ENCODE measurements at places on chromosomes 4 and X.

DNA sequence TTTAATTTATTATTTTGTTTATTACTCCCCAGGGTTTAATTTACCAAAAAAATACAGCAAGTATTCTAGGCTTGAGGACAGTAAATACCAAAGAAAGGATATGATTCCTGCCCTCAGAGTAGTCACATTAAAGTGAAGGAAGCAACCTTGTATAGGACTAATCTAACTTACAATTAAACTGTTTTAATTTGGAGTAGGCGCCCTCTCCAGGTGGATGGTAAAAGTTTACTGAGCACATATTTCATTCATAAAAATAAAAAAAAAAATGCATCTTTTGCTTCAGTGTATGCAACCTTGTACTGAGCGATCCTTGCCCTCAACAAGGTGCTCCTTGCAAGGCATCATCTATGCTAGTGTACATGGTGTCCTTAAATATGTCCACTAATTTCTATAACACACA lies 72.0 kb upstream of the MAGEB16 start:
- DNase-seq: peak; percentile 12
- H3K27ac ChIP-seq: no peak overlapping the region
- H3K27me3 ChIP-seq: no peaks in the 10 kb centered on the region

GRCh38 chr4:17865866-17866363 lies 55.1 kb downstream of the NCAPG start:
- no peaks in the 10 kb centered on the region for H3K4me1 ChIP-seq
- no peak for DNase-seq
- no peak overlapping the region for H3K27ac ChIP-seq
- no peaks in the 10 kb centered on the region for H3K36me3 ChIP-seq
- no peak overlapping the region for H3K4me3 ChIP-seq

GRCh38 chrX:70013466-70014381 lies 36.0 kb downstream of the AWAT2 start:
- H3K4me3 ChIP-seq: no peak overlapping the region
- H3K36me3 ChIP-seq: no peaks in the 10 kb centered on the region
- H3K27me3 ChIP-seq: no peaks in the 10 kb centered on the region

DNA sequence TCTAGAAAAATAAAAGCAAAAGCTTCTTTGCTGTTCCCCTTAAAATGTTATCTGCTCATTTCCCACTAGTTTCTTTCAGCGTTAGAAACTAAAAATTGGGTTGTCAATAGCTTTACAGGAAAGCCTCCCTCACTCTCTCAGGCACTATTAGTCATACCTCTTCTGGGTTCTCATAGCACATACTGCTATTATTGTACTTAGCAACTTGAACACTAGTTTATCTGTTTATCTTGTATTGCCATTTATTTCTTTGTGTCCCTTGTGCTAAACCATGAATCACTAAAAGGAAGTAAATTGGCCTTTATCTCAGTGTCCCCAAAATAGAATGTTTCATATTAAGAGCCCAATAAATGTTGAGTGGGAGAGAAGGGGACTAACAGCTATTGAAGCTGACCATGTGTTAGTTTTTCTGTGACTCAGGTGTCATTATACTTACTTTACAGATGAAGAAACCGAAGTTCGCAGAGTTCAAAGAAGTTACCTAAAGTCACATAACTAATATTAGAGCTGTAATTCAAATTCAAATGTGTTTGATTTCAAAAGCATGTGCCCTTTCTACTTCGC lies 124.8 kb upstream of the CITED1 start:
- H3K36me3 ChIP-seq: no peaks in the 10 kb centered on the region
- no peak for DNase-seq
- H3K4me3 ChIP-seq: no peak overlapping the region
- H3K27ac ChIP-seq: no peak overlapping the region
- H3K27me3 ChIP-seq: no peaks in the 10 kb centered on the region

- no peak for DNase-seq
- H3K4me1 ChIP-seq: no peaks in the 10 kb centered on the region
- H3K4me3 ChIP-seq: no peak overlapping the region
- no peak overlapping the region for H3K27ac ChIP-seq
These were observed 105.7 kb downstream of the PSAPL1 start for GRCh38 chr4:7328913-7329638.

DNA sequence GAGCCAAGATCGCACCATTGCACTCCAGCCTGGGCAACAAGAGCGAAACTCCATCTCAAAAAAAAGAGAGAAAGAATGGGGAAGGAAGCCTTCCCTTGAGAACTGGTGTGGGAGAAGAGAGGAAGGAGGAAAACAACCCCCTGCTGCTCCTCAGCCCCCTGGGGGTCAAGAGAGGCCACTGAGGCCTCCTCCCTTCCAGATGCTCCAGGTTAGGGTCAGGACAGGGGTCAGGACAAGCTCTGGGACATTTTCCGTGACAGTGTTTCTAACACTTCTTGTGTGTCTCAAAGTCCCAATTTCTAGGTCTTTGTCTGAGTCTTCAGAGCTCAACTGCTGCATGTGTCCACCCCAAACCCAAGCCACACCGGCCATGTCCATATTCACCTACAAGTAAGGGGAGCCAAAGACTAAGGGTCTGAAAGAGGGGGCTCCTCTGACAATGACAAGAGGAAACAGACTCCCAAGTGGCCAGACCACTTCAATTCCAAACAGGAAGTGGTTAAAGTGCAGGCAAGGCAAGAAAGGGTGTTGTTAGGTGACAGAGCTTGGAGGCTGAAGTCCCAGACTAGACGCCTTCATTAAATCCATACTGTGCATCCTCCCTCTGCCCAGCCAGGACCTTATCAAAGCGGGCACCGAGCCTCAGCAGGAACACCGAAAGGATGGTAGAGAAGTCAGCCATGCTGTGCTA lies 8.3 kb downstream of the L1CAM start:
- no peak overlapping the region for H3K27ac ChIP-seq
- DNase-seq: no peak
- H3K4me1 ChIP-seq: no peaks in the 10 kb centered on the region
- no peaks in the 10 kb centered on the region for H3K36me3 ChIP-seq

GRCh38 chr4:150495550-150495949 lies 86.4 kb upstream of the MAB21L2 start:
- H3K4me1 ChIP-seq: peaks cover 15% of the 10 kb centered on the region
- no peak for DNase-seq
- H3K27me3 ChIP-seq: no peaks in the 10 kb centered on the region

- no peak overlapping the region for H3K4me3 ChIP-seq
- H3K4me1 ChIP-seq: no peaks in the 10 kb centered on the region
- no peak overlapping the region for H3K27ac ChIP-seq
- no peaks in the 10 kb centered on the region for H3K36me3 ChIP-seq
- no peak for DNase-seq
These were observed 56.9 kb downstream of the NSG1 start for GRCh38 chr4:4443821-4444220.

DNA sequence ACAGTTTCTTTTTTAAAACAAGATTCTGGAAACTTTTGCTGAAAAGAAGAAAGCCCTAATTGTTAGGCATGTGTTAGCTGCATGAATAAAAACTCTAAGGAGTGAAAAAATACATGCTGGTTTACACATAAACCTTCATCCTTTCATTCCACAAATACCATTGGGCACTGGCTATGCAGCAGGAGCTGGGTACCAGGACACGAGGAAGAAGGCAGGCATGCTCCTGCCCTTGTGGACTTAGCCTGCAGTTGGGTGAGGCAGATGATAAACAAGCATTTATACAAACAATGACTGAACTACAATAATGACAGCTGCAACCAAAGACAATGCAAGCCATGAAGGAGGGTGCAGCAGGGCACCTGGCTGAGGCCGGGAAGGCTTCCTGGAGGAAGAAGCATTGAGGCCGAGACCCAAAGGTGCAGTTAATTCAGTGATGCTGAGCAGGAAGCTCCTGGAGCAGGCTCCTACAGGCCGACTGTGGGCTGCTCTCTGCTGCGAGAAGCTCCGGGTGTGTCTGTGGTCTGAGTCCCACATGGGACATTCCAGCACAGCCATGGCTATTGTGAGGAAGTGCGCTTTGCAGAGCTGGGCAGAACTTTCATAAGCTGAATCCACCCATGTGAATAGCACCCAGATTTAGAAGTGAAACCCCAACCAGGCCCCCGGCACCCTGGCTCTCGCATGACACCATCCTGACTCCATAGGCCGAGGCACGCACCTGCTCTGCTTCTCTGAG lies 44.0 kb upstream of the MXD4 start:
- no peak overlapping the region for H3K4me3 ChIP-seq
- no peaks in the 10 kb centered on the region for H3K36me3 ChIP-seq
- H3K4me1 ChIP-seq: peaks cover 17% of the 10 kb centered on the region
- 0 out of 2 replicates have a peak overlapping the region, but pooled peaks have one; percentile 2 for H3K27ac ChIP-seq
- peak; percentile 45 for DNase-seq
- no peaks in the 10 kb centered on the region for H3K27me3 ChIP-seq

DNA sequence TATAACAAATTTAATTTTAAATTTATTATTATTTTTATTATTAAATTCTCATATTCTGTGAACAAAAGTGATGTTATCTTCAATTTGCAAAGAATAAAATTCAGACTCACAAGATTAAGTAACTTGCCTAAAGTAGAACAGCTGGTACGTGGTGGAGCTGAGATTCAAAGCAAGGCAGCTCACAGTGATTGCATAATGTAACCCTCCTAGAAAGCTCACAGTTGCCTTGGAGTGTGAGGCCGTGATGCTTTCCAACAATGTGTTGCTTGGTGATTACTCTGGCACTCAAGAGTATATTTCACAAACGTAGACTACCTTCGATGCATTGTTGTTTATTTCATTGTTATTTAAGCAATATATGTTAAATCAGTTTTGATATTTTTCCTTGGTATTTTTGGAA lies 1039.2 kb upstream of the PABPC4L start:
- no peak for DNase-seq
- H3K4me1 ChIP-seq: no peaks in the 10 kb centered on the region
- no peak overlapping the region for H3K27ac ChIP-seq
- H3K27me3 ChIP-seq: no peaks in the 10 kb centered on the region
- no peak overlapping the region for H3K4me3 ChIP-seq
- no peaks in the 10 kb centered on the region for H3K36me3 ChIP-seq

GRCh38 chrX:118115953-118116712 lies 477 bp downstream of the KLHL13 start:
- H3K27me3 ChIP-seq: no peaks in the 10 kb centered on the region
- H3K4me3 ChIP-seq: peak overlapping the region; percentile 54
- H3K27ac ChIP-seq: no peak overlapping the region
- no peaks in the 10 kb centered on the region for H3K36me3 ChIP-seq

DNA sequence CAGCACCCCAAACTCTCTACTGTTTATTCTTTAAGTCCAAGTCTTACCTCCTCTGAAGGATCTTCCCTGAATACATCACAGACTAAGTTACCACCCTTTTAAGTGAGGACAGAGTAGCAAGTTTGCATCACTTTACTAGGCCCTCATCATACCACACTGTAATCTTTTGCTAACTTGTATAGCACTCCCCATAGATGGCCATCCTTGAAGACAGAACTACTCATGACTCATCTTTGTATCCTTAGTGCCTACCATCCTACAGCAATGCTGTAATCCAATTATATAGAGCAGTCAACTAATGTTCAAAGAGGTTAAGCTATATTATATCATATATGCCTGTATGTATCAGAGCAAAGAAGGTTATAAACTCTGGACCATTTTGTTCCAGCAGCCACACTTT lies 101.4 kb downstream of the ADAMTS3 start:
- H3K36me3 ChIP-seq: no peaks in the 10 kb centered on the region
- H3K4me1 ChIP-seq: no peaks in the 10 kb centered on the region
- no peaks in the 10 kb centered on the region for H3K27me3 ChIP-seq
- no peak overlapping the region for H3K4me3 ChIP-seq
- DNase-seq: no peak
- H3K27ac ChIP-seq: no peak overlapping the region

GRCh38 chr4:8227771-8228318 lies 28.8 kb downstream of the SH3TC1 start:
- peak overlapping the region; percentile 84 for H3K27ac ChIP-seq
- H3K27me3 ChIP-seq: no peaks in the 10 kb centered on the region
- H3K36me3 ChIP-seq: no peaks in the 10 kb centered on the region
- no peak for DNase-seq
- H3K4me3 ChIP-seq: no peak overlapping the region
